ENCODE measurements at places on chromosomes 16 and 17.

DNA sequence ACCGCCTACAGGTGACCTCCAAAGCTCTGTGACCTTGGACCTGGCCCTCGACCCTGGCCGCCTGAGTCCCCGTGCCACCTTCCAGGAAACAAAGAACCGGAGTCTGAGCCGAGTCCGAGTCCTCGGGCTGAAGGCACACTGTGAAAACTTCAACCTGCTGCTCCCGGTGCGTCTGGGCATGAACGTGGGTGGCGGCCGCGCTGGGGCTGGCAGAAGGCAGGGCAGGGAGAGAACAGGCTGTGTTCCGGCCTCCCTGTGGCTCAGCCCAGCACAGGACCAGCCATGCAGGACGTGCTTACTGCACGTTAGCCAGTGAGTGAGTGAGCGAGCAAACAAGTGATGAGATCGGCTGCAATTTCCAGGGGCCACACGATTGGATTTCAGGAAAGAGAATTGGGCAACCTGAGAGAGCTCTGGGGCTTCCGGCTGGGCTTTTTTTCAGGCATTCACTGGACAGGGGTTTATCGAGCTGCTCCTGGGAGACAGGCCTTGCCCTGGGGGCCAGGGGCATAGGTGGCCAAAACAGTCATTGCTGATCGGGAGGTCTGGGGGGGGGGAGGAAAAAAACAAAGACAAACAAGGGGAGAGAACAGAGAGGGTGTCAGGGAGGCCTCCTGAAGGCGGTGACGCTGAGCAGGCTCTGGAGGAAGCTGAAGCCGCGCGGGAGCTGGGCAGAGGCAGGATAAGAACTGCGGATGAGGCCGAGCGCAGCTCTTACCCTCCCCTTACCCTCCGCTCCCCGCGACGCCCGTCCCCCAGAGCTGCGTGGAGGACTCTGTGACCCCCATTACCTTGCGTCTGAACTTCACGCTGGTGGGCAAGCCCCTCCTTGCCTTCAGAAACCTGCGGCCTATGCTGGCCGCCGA is 16.9 kb downstream of the ITGAX start:
- DNase-seq, result no peak

- no peak for DNase-seq
These were observed 44.8 kb upstream of the NFAT5 start for GRCh38 chr16:69520800-69521602.

- DNase-seq, result no peak
These were observed 398.2 kb downstream of the SOX9 start for GRCh38 chr17:72518753-72519597.

- no peak for DNase-seq
These were observed 10.8 kb downstream of the TMEM235 start for GRCh38 chr17:78242024-78242742.

DNA sequence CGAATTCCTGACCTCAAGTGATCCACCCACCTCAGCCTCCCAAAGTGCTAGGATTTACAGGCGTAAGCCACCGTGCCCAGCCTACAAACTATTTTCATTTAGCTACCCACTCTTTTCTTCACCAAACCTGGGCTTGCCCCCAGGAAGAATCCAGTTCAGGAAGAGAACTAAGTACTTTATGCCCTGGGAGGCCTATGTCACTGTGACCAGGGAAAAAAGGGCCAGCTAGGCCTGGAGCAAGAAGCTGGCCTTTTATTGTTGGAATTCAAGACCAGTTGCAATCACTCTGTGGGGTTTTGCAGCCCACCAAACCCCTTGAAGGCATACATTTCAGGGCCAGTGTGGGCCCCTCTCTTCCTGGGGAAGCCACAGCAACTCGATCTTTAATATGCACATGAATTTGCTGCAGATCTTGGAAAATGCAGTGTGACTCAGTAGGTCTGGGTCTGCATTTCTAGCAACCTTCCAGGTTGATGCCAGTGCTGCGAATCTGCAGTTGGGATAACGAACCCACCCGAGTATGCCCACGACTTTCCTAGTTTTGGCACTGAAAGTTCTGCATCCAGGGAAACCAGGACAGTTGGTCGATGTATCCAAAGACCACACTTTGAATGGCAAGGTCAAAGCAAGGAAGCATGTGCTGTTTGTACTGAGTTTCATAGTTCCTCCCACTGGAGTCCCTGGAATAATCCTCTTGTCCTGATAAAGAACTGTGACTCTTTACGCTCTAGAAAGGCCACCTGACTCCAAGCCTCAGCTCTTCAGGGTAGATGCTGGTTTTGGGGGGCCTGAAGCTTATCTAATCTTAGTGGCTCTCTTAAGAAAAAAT is 7.2 kb upstream of the MRPS23 start:
- no peak for DNase-seq

DNA sequence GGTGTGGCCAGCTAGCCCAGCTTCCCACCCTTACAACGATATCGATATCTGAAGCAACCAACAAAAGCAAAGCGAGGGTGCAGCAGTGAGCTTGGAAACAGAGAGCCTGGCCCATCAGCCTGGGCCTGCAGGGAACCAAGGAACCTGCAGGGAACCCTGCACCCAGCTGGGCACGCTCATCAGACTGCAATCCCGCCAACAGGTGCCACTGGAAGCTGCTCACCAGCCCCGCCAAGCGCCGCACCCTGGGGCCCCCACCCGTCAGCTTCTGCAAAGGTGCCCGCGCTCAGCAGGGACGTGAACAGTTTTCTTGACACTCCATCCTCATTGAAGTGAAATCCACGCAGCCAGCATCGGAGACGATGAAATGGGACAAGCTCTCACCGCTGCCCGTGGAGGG is 250.7 kb downstream of the RBFOX3 start:
- no peak for DNase-seq

GRCh38 chr16:3068487-3068886 is 3.0 kb downstream of the IL32 start:
- DNase-seq, result no peak

DNA sequence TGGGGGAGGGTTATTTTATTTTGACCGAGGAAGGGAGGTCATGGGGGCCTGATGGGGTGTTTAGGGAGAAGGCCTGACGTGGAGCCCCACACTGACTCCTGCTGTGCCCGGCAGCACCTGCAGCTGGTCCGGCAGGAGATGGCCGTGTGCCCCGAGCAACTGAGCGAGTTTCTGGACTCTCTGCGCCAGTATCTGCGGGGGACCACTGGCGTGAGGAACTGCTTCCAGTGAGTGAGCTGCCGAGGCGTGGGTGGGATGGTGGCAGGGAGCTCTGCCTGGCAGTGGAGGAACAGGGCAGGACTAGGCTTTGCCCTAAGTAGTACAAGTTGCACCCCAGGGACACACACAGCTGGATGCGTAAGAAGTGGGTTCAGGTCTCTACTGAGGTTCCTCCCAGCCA is 30.0 kb downstream of the NECAB2 start:
- no peak for DNase-seq

DNA sequence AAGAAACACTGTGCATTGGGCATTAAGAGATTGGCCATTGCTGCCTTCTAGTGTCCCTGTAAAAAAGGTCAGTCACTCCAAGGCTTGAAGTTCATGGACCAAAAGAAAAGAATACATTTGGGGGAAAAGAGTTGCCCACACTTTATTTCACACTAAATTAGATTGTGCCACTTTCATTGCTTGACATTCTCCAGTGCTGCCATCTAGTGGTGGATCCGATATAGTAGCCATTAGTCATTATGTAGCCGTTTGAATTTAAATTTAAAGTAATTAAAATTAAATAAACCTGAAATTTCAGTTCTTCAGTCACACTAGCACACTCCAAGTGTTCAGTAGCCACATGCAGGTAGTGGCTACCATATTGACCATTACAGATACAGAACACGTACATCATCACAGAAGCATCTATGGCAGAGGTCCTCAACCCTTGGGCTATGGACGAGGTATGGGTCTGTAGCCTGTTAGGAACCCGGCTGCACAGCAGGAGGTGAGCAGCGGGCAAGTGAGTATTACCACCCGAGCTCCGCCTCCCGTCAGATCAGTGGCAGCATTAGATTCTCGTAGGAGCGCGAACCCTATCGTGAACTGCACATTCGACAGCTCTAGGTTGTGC is 21.9 kb upstream of the CDH5 start:
- DNase-seq, result no peak

GRCh38 chr17:3978421-3979289 is 14.4 kb upstream of the ATP2A3 start:
- no peak for DNase-seq

DNA sequence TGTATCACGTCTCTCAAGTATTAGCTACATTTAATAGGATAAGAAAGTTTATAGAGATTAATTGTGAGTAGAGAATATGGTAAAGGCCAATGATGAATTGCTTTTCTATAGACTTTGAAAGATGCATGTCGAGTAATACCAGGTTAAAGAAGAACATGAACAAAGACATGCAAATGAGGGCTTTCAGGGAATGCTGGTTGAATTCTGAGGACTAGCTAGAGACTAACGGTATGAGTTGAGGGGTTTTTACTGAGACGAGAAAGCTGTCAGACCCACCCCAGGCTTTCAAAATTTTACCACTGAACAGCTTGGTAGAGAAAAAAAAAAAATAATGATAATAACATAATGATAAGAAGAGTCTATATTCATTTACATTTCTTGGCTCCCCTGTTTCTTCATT is 796.0 kb upstream of the CDH8 start:
- DNase-seq, result no peak

GRCh38 chr16:6803176-6803575 is 529.5 kb upstream of the RBFOX1 start:
- DNase-seq, result no peak

DNA sequence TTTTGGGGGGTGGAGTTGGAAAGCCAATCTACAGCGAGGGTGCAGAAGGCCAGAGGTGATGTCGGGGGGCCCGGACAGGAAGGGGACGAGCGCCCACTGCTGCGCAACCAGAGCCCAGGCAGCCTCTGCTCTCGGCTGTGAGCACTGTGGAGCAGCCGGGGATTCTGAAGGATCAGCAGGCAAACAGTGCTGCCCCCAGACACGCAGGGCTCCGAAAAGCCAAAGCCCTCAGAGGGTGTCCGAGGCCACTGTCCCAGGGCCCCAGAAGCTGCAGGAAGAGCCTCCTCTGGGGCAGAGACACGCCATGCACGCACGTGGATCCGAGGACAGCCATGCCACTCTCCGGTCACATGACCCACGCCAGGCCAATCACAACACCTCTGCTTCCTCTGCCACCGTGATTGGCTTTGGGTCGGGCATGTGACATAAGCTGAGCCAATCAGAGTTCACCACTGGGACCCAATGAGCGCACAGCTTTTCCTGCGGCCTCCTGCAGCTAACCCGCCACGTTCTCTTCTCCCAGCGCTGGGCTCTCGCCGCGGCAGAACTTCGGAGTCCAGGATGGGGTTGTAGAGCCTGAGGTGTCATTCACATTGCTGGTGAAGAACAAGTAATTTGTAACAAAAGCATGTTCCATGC is 40.7 kb downstream of the ACTG1 start:
- DNase-seq, result peak; percentile 88

- no peak for DNase-seq
These were observed 4.2 kb downstream of the ST3GAL2 start for GRCh38 chr16:70434484-70435260.

GRCh38 chr17:2213291-2213960 is 90.2 kb downstream of the SMG6 start:
- DNase-seq, result no peak

GRCh38 chr16:81524382-81524781 is 79.8 kb downstream of the CMIP start:
- DNase-seq, result no peak

- no peak for DNase-seq
These were observed 74.2 kb downstream of the VPS53 start for GRCh38 chr17:640436-640835.

GRCh38 chr16:14309001-14309886 is 238.1 kb downstream of the MRTFB start:
- DNase-seq, result no peak

DNA sequence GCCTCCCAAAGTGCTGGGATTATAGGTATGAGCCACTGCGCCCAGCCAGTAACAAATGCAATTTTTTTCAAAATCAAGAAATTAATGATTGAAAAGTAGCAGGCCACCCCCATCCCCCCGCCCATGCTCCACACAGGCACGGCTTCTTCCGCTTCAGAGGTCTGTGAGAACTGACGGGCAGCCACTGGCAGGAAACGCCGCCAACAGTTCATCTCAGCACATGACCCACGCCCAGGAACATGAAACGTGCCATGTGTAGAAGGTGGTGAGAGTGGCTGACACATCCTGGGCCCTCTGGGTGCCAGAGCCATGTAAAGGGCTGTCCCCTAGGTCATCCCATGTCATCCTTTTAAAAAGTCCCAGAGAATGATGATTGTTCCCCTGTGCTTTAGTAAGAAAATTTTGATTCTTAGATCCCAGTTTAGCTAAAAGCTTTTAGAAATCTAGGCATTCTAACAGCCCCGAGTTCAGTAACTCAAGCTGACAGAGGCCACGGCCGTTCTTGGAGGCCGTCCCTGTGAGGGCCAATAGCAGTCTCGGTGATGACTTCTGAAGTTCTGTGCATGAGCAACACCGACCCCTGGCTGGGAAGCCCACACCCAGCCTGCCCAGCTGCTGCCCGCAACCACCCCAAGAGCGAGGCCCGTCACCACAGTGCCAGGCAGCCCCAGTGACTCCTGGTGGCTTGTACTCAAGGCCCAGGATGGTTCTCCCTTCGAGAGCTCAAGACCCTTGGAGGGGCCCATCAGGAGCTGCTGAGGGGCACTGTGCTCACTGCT is 52.1 kb downstream of the KLHDC4 start:
- DNase-seq, result no peak

- DNase-seq, result no peak
These were observed 5.9 kb downstream of the CA5A start for GRCh38 chr16:87930456-87930855.

GRCh38 chr17:56737421-56738161 is 96.1 kb downstream of the C17orf67 start:
- no peak for DNase-seq

- no peak for DNase-seq
These were observed 655 bp upstream of the NPTX1 start for GRCh38 chr17:80476877-80477646.

DNA sequence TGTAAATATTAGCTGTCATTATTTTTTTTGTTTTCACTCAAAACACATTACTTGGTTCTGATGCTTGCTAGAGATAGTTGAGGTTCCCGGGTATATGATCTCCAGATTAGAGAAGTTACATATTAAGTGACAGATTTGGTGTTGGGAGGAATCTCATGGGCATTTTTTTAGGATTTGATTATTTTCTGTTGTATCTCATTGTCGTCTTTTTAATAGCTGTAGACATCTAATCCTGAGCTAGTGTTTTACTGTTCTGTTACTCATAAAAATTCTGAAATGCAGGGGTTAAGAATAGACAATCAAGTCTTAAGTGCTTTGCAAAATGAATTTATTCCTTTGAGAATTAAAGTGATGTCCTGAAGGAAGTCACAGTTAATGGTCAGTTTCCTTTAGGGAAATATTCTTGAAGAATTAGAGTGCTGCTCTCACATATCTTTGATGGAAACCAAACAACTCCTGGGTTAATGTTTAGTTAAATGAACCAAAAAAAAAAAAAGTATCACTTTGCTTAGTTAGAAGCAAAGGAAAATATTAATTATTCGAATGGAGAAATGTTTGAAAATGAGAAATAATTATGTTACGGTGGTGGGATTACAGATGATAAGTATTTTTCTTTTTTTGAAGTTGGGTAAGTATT is 251.7 kb upstream of the CACNG5 start:
- no peak for DNase-seq

All from uterus (tissue), 4 donors.